ENCODE measurements at places on chromosomes 5 and 9.

DNA sequence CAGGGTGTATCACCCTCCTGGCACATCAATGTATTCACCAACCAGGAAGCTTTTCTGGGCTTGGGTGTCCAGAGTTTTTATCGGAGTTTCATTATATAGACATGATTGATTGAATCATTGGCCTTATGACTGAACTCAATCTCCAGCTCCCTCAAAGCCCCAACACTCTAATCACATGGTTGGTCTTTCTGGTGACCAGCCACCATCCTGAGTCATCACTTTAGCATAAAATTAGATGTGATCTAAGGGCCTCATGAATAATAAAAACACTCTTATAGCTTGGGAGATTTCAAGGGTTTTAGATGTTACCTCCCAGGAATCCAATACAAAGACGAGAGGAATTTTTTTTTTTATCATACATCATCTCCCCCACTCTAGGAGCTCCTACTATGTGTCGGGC is 7.7 kb upstream of the PBX3 start:
- no peak for DNase-seq

- DNase-seq = no peak
Observed at GRCh38 chr5:119439140-119439631, 13.1 kb upstream of the HSD17B4 start.

GRCh38 chr9:91710158-91710557 is 239.9 kb downstream of the ROR2 start:
- no peak for DNase-seq

GRCh38 chr9:126457890-126458289 is 131.3 kb downstream of the MVB12B start:
- no peak for DNase-seq

DNA sequence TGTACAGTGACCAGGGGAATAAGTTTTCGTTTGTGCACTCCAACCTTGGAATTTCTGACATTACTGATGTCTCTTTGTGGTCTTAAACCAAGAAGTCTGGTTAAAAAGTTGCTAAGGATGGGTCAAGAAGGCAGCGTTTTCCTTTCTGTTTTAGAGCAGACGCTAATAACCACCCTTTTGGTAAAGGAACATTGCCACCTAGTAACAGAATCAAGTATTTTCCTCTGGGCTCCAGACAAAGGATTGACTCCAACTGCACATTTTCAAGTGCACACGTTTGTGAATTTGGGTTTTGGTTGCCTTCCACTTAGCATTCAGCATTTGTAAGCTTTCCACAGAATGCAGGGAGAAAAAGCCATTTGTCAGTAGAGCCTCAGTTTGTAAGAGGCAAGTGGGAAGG is 22.2 kb upstream of the CEP78 start:
- DNase-seq = no peak

- DNase-seq = no peak
Observed at GRCh38 chr9:77085416-77085815, 66.0 kb downstream of the FOXB2 start.

GRCh38 chr9:87498046-87498810 is 561 bp downstream of the DAPK1 start:
- DNase-seq = no peak

DNA sequence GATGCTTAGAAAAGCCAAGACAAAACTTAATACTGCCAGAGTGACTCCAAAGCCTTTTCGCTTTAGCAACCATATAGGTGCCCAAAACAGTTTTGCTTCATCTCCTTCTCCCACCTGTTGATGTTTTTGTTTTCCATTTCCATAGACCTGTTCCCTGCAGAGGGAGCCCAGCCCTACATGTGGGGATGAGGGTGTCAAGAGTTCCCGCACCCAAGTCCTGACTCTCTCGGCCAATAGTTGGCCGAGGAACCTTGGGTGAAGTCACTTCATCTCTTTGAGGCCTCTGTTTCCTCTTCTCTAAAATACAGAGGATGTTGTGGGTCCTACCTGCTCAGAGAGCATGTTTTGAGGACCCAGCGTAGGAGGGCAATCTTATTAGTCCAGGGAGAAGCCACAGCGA is 38.5 kb upstream of the LCP2 start:
- no peak for DNase-seq

DNA sequence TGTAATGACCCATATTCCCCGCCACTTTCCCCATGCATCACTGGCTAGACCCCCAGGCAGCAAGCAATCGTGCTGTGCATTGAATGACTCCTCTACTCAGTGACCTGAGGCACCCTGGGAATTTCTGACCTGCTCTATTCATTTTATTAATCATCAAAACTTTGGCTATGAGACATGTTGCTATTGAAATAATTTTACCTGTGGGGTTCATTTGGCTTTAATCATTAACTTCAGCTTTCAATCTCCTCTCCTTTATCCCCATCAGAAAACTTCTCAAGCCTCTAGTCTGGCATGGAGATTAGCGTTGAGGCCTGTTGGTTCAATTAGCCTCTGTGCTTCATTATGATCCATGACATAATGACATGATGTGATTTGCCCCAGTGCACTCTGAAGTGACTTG is 429.0 kb downstream of the ZNF608 start:
- no peak for DNase-seq

- DNase-seq = no peak
Observed at GRCh38 chr5:126309860-126310259, 113.3 kb upstream of the GRAMD2B start.

DNA sequence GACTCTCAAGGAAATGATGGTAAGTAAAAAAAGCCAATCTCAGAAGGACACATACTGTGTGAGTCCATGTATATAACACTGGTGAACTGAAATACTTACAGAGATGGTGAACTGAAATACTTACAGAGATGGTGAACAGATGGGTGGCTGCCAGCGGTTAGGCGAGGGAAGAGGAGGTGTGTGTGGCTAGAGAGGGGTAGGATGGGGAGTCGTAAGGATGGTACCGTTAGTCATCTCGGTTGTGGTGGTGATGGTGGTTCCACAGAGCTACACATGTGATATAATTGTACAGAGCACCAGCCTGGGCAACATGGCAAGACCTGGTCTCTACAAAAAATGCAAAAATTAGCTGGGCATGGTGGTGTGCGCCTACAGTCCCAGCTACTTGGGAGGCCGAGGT is 113.6 kb upstream of the RAPGEF1 start:
- DNase-seq = no peak

DNA sequence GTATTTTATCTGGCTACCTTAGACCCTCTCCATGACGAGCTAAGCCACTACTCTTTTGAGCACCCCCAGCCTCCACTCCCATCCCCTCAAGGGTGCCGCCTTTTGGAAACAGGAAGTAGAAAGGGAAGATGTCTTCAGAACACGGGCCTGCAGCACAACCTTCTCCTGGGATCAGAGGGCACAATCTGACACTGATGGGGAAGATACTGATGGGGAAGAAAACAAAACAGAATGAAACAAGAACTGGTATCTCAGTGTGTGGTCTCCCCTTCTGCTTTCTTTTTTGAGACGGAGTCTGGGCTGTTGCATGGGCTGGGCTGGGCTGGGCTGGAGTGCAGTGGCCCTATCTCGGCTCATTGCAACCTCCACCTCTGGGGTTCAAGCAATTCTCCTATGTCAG is 539.7 kb upstream of the DAP start:
- no peak for DNase-seq

DNA sequence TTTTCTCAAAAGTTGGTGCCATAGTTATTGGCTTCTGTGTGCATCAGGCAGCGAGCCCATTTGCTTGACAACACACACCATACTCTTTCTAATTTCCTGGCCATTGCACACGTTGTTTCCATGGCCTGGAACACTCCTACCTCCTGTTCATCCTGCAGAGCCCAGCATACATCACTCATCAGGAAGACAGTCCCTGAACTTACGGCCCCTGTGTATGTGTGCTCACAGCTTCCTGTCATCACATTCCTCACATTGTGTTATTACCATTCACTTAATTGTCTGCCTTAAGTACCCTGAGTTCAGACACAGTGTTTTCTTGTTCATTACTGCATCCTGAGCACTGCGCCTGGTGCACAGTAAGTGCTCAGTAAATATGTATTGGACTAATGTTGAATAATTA is 355.9 kb downstream of the PRELID2 start:
- no peak for DNase-seq

DNA sequence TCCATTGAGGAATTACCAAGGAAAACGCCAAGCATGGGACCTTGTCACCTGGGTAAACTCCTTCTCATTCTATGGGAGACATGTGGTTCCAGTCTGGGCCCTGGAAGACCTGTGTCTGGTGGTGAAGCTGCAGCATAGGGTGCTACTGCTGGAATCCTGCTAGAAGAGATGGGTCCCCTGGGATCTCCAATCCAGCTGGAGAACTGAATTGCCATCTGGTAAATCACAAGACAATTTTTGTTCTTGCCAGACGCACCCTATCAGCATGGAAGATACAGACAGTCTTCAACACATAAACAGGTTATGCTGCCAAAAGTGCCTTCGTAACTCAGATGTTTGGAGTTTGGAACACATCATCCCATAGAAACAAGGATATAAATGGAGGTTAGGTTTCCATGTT is 424.0 kb upstream of the BRINP1 start:
- no peak for DNase-seq

GRCh38 chr9:69931340-69931739 is 110.7 kb downstream of the CFAP95 start:
- DNase-seq = no peak

GRCh38 chr9:104923289-104923688 is 4.7 kb downstream of the ABCA1 start:
- DNase-seq = no peak

DNA sequence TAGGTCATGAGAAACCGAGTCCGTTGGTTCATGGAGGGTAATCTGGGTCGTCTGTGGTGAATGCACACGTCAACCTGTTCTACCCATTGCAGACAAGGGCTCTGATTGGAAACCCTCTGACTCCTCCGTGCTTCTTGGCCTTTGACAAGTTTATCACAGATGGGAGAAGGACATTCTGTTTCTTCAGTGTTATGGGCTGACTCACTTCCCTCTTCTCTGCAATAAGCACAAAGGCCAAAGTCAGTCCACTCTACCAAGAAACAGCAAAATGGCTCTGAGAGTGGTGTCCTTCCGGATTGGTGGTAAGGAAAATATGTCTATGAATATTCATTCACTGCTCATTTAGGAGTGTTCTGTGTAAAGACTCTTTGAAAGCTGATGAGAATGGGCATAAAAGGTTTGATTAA is 89.3 kb downstream of the FEM1C start:
- DNase-seq = no peak

DNA sequence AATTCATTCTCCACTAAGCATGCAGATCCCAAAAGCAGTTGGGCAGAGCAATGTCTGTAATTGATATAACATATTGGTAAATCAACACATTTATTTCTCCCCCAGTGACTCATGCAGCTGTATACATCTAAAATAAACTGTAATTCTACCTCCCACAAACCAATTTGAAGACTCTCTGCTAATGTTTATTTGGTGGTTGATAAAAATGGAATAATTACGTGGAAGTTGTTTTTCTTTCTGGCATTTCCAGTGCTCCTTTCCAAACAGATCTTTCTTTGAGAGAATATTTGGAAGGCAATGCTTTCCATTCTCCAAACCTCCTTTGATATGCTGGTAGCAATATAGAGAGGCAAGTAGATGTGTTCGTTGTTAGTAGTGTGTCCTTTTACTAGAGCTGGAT is 194.7 kb downstream of the CHSY3 start:
- no peak for DNase-seq

DNA sequence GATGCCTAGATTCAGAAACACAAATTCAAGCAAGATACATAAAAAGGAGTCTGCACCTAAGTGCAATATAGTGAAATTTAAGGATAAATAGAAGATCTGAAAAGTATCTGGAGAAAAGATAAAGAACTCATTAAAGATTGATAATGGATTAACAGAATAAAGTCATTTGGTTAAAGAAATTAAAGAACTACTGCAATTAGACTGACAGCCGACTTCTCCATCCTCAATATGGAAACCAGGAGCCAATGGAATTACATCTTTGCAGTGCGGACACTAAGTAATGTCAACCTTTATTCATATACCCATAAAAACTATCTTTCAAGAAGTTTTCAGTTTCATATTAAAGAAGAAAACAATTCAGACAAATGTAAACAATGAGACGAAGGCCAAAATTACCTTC is 81.0 kb downstream of the MRPL36 start:
- DNase-seq = no peak

DNA sequence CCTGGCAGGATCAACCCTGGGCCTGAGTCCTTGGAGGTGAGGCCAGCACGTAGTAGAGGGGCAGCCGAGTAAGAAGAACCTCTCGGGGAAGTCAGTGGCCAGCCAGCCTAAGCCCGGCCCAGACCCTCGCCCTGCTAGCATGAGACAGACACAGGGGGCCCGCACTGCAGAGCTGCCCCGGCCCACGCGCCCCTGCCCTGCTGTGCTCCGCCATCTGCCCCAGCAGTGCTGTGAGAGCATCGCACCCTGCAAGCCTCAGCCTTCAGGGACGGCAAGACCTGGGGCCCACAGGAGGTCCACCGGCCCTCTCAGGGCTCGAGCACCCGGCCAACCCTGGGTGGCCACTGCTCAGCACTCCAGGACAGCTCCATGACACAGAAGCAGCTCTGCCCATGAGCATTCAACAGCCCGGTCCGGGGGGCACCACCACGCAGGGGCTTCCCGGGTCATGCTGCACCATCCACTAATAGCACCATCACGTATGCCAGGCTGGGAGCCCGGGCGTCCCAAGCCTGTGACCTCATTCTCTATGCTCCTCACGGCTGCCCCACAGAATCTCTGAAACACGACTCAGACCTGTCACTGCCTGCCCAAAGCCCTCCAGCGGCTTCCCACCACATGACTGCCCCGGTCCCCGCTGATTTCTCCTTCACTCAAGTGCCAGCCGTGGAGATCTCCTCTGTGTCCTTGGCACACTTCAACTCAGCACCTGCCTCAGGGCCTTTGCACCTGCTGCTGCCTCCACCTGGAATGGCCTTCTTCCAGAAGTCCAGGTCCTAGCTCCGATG is 38.1 kb downstream of the ADAMTS2 start:
- DNase-seq = no peak

DNA sequence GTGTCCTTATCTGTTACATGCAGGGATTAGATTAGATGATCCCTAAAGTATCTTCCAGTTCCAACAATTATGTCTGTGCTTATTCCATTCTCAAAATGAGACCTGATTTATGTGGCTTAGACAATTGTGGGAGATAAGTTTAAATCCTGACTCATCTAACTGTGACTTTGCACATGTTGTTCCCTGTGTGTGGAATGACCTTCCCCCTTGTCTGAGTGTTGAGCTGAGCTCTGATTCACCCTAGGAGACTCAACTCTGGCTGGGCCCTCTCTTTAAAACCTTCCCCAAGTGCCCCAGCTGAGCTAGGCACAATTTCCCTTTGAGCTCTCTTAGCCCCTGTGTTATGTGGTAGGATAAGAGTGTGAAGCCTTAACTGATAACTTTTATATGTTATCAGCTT is 118.9 kb upstream of the ELL2 start:
- DNase-seq = no peak

DNA sequence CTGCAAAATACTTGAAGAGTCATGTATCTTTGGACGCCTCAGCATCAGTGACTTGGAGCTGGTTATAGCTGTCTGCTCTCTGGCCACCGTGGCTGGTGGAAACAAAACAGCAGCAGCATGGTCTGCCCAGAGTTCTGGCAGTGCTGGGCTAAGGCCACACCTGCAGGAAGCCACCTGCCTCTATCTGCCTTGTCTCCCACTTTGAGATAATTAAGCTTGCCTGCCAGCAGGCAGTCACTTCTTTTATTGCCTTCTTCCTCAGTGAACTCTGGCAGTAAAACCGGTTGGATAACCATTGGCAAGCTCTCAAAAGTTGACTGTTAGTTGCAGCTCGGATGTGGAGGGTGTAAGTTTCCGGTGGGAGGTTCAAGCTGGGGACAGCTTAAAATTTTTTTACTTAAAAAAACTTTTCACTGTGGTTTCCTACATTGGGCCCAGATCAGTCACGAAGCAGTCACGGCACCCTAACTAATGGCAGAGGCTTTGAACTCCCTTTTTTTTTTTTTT is 4.9 kb downstream of the SMIM3 start:
- DNase-seq = no peak
